ENCODE measurements at places on chromosomes 13 and 19. TPM values are rescaled to one million over a fixed set of nuclear protein-coding genes. Genes with fewer than 3 reads are reported as not detected.

GRCh38 chr13:113208421-113209335 is at the start of gene PCID2:
PCID2 (minus strand) TSS chr13:113208669; CDS start chr13:113208634, 35 bp downstream.
- H3K4me3 ChIP-seq, result peak within 1 kb of the TSS; percentile 90
- H3K36me3 ChIP-seq, result peaks cover 44% of the 10 kb centered on the region
- H3K27me3 ChIP-seq, result no peaks in the 10 kb centered on the region
- DNase-seq, result peak; percentile 93
- H3K27ac ChIP-seq, result peak within 1 kb of the TSS; percentile 90

TINCR gene
- 0.23 TPM for total RNA-seq

- peaks cover 5% of the 10 kb centered on the region for H3K27me3 ChIP-seq
- H3K27ac ChIP-seq, result no peak overlapping the region
- DNase-seq, result no peak
- H3K36me3 ChIP-seq, result no peaks in the 10 kb centered on the region
These were observed 47.8 kb upstream of the DIAPH3 start for GRCh38 chr13:60211548-60211947.

DNA sequence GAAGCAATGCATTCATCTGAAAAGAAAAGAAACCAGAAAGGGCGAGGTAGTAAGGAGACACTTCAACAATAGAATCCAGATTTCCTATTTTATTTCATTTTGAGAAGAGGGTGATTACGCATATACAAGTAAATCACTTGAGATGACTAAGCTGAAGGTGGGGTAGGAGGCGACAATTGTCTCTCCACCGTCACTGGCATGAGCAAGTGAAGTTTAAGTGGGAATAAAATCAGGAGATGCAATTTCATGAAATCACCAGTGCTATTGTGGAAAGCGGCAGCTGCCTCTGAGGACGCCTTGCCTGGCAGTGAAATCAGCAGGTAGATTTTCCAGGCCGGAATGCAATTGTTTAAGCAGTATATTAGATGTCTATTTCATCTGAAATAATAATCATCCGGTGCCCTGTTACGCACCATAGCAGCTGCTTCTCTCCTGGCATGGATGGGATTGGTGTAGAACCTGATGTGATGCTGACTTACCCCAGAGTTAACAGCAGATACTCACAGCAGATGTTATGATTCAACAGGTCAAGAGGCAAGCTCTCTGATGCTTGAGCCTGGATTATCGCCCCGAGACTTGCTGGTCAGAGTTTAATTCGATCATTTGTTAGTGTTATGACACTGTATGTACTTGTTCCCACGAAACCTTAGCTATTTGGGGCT is 64.3 kb downstream of the RASL11A start:
- no peaks in the 10 kb centered on the region for H3K4me1 ChIP-seq
- H3K27ac ChIP-seq, result no peak overlapping the region
- DNase-seq, result no peak
- peaks cover 8% of the 10 kb centered on the region for H3K27me3 ChIP-seq

DNA sequence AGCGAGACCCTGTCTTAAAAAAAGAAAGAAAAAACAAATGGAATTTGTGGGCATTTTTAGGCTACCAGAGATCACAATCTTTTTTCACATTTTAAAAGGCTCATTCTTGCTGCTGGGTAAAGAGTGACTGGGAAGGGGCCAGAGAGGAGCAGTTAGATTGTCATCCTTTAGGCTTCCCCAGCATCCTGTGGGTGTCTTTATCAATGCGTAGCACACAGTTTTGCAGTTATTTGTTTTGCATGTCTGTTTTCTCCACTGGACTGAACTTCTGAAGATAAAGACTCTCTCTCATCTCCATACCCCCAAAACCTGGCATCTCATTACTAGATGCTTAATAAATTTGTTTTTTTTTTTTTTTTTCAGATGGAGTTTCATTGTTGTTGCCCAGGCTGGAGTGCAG is 2.1 kb upstream of the UTP14C start:
- H3K36me3 ChIP-seq, result peaks cover 68% of the 10 kb centered on the region
- H3K4me3 ChIP-seq, result no peak overlapping the region
- no peak for DNase-seq
- no peaks in the 10 kb centered on the region for H3K27me3 ChIP-seq
- H3K4me1 ChIP-seq, result peaks cover 18% of the 10 kb centered on the region

DNA sequence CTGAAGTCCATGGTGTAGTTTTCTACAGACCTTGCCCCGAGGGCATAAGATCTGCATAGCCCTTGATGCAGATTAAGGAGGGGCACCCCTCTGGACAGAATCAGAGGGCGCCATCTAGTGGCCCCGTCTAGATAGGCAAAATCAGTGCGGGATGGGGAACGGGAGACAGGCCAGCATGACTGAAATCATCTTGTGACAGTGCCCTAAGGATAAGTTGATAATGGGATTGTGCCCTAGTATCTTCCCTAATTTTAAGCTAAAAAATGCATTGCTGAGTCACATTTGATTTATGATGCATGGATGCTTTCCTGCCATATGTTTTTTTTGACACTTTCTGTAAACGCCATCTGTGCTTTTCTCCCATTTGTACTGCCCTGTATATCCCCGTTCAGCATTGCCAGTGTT is 19.0 kb upstream of the GPI start:
- H3K27ac ChIP-seq, result peak overlapping the region; percentile 70
- peaks cover 19% of the 10 kb centered on the region for H3K4me1 ChIP-seq
- H3K36me3 ChIP-seq, result peaks cover 30% of the 10 kb centered on the region

NAPA gene
- 68.8 TPM for total RNA-seq

DNA sequence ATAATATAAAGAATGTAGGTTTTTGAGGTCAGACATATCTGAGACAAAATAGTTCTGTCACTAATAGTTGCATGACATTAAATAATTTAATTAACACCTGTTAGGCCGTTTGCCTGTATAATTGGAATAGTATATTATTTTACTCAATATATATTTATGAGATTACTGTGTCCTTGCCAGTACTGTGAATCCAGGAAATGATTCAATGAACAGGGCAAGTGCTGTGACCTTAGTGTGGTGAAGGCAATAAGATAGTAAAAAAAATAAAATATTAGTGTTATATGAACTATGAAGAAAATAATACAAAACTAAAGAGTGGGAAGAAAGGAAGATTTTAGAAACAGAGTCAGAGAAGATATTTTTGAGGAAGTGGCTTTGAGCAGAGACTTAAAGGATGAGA is 403.7 kb downstream of the PCDH9 start:
- no peaks in the 10 kb centered on the region for H3K27me3 ChIP-seq
- H3K36me3 ChIP-seq, result no peaks in the 10 kb centered on the region
- no peaks in the 10 kb centered on the region for H3K4me1 ChIP-seq
- H3K4me3 ChIP-seq, result no peak overlapping the region
- DNase-seq, result no peak
- no peak overlapping the region for H3K27ac ChIP-seq

DNA sequence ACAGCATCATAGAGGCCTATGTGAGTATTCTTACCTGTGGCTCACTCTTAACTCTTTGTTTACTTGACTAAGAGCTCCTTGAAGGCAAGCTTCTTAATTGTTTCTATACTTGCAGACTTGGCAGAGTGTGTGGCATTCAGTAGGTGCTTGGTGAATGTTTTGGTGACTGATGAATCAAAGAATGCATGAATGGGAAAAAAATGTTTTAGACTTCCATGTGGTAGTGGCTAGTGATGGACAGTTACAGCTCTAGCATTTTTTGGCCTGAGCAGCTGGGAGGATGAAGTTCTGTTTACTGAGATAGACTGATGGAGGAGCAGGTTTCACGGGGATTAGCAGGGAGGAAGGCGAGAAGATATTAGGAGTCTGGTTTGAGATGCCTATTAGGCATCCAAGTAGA is 13.6 kb downstream of the HAS1 start:
- no peaks in the 10 kb centered on the region for H3K27me3 ChIP-seq
- DNase-seq, result no peak
- H3K36me3 ChIP-seq, result peaks cover 25% of the 10 kb centered on the region

- no peak overlapping the region for H3K4me3 ChIP-seq
- no peak overlapping the region for H3K27ac ChIP-seq
- peaks cover 6% of the 10 kb centered on the region for H3K36me3 ChIP-seq
These were observed 74.1 kb downstream of the ABCC4 start for GRCh38 chr13:95226932-95227695.

DNA sequence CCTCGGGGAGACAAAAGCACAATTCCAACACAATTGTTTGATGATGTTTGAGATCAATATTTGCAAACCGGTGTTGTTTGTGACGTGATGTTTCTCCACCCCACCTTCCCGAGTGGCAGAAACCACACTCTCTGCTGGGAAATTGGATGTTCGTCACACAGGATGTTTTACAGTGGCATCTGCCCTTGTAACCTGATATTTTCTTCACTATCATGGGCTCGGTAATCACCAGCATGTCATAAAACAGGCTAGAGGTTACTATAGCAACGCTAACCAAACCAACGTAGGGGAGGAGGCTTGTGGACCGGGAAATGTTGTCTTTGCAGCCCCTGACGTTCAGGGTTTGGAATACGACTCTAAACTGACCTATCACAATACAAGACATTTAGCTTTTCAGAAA is 454.5 kb downstream of the IRS2 start:
- no peak for DNase-seq
- no peaks in the 10 kb centered on the region for H3K36me3 ChIP-seq
- no peaks in the 10 kb centered on the region for H3K27me3 ChIP-seq
- no peak overlapping the region for H3K27ac ChIP-seq

CYP4F12 gene
- not detected for total RNA-seq

DNA sequence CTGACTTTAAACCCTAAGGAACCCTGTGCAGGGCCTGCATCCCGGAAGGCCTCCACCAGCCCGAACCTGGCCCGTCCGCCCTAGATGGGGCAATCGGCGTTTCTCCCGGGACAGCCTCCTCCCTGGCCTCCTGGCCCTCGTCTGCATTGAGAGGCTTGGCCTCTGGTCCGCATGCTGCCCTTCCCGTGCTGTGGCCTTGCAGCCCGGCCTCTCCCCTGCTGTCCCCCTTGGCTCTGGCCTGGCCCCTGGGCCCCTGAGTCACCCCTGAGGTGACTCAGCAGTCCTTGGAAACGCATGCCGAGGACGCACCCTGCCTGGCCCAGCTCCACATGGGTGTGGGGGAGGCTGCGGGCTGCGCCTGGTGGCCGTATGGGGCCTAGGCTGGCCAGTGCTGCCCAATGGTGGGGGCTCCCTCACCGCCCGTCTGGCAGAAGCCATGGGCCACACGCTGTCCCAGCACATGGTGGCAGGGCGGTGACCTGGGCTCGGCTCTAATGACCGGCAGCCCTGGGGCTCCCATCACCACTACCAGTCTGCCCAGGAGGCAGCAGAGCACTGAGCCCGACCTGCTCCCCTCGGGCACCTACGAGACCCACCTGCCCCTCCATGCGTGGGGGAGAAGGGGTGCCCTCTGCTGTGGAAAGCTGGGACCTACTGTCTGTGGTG is 25.7 kb downstream of the SH3GL1 start:
- peaks cover 2% of the 10 kb centered on the region for H3K36me3 ChIP-seq
- peaks cover 64% of the 10 kb centered on the region for H3K4me1 ChIP-seq
- H3K4me3 ChIP-seq, result no peak overlapping the region

DNA sequence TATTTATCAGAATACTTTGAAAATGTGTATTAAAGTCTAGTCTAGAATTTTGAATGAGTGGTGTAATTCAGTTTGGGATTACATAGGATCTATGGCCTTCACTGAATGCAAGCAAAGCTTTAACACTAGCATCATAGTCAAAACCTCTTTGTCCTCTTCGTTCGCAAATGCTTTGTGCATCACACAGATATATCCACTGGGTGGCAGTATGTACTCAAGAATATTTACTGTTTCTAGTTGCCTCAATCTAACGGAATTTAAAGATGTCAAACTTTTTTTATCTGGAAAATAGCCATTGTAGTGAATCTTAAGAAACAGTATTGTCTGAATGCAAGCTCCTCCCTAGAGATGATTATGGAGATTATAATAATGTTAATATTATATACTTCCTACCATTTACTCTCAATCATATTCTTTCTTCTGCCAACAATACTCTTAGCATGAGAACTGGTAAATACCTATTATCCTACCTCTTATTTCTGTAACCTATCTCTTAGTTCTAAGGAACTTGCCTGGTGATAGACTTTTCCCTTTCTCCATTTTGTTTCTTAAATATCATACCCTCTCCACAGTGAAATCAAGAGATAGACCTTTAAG is 25.8 kb downstream of the LACC1 start:
- peaks cover 7% of the 10 kb centered on the region for H3K4me1 ChIP-seq
- DNase-seq, result peak; percentile 27
- no peak overlapping the region for H3K27ac ChIP-seq
- H3K27me3 ChIP-seq, result peaks cover 5% of the 10 kb centered on the region
- no peaks in the 10 kb centered on the region for H3K36me3 ChIP-seq

- no peaks in the 10 kb centered on the region for H3K27me3 ChIP-seq
- peaks cover 3% of the 10 kb centered on the region for H3K36me3 ChIP-seq
- DNase-seq, result no peak
- no peak overlapping the region for H3K27ac ChIP-seq
- peaks cover 13% of the 10 kb centered on the region for H3K4me1 ChIP-seq
- H3K4me3 ChIP-seq, result no peak overlapping the region
These were observed 43.8 kb downstream of the COG6 start for GRCh38 chr13:39699274-39699673.

- no peaks in the 10 kb centered on the region for H3K36me3 ChIP-seq
- H3K27ac ChIP-seq, result no peak overlapping the region
- H3K27me3 ChIP-seq, result peaks cover 10% of the 10 kb centered on the region
These were observed 71.2 kb downstream of the ING1 start for GRCh38 chr13:110784704-110785103.

GRCh38 chr19:49106648-49107135 is 7.5 kb upstream of the LIN7B start:
- H3K4me3 ChIP-seq, result no peak overlapping the region
- peaks cover 4% of the 10 kb centered on the region for H3K4me1 ChIP-seq
- peaks cover 39% of the 10 kb centered on the region for H3K36me3 ChIP-seq
- no peaks in the 10 kb centered on the region for H3K27me3 ChIP-seq
- H3K27ac ChIP-seq, result no peak overlapping the region
- peak; percentile 82 for DNase-seq

GRCh38 chr19:45971260-45971902 is 2.3 kb downstream of the NOVA2 start:
- no peak overlapping the region for H3K4me3 ChIP-seq
- H3K36me3 ChIP-seq, result no peaks in the 10 kb centered on the region
- H3K27ac ChIP-seq, result no peak overlapping the region
- H3K27me3 ChIP-seq, result peaks cover 55% of the 10 kb centered on the region
- H3K4me1 ChIP-seq, result peaks cover 17% of the 10 kb centered on the region
- DNase-seq, result no peak

DNA sequence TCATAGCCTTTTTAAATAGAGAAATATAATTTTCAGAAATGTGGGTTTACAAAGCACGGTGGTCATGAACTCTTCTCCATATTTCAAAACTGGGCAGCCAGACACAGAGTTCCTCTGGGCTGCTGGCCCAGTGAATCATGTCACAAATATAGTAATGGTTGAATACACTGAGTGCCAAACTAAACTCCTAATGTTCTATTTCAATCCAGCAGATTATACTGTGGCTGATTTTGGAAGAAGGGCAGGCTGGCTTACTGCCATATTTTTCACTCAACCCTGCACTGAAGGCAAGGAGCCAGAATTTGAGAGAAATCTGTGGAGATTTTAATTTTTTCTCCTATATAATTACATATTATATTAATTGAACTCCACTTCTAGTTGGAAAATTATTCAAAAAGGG is 17.0 kb upstream of the PRR20A start:
- no peaks in the 10 kb centered on the region for H3K36me3 ChIP-seq
- H3K27ac ChIP-seq, result no peak overlapping the region
- no peak overlapping the region for H3K4me3 ChIP-seq
- no peaks in the 10 kb centered on the region for H3K4me1 ChIP-seq

All from activated CD4-positive, alpha-beta T cell treated with anti-CD3 and anti-CD28 coated beads for 36 hours (primary cell).